Activated naive CD8-positive, alpha-beta T cell treated with anti-CD3 and anti-CD28 coated beads, Interleukin-2, amount 10 ng/mL, durations not matched to agents 7 days and 5 days (primary cell): ENCODE measurements at places on chromosomes 7 and 10. TPM values are rescaled to one million over a fixed set of nuclear protein-coding genes. Genes with fewer than 3 reads are reported as not detected.

DNA sequence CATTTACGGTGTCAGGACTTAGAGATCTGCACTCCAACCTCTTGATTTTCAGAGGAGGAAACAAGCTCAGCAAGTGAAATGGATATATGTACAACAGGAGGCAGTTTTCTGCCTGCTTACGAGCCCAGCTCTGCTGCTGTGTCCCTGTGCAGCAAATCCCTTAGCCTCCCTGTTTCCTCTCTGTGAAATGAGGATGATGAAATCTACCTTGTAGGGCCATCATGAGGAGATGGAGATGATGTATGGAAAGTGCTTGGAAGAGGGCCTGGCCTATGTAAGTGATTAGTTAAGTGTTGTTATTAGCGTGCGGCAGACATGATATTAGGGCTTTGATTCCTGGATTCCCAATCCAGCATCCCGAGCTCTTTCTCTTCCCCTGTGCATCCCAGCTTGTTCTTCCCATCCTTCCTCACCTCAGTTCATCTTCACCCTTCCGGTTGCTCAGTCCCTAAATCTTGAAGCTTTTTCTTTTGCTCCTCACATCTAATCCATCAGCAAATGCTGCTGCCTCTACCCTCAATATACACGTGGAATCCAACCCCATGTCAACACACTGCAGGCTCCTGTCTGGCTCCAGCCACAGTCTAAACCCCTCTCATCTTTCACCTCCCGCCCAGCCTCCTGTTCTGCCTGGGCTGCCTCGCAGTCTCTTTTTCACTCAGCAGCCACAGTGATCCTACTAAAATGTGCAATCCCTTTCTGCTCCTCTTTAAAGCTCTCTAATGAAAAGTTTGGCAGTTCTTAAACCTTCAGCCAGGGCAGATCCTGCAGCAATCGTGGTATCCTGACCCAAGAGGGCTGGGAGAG is 113.8 kb downstream of the MARCHF5 start:
- no peak overlapping the region for H3K4me3 ChIP-seq
- H3K27ac ChIP-seq, result no peak overlapping the region
- DNase-seq, result no peak
- no peaks in the 10 kb centered on the region for H3K36me3 ChIP-seq
- H3K4me1 ChIP-seq, result no peaks in the 10 kb centered on the region

- H3K4me1 ChIP-seq, result no peaks in the 10 kb centered on the region
- no peak overlapping the region for H3K27ac ChIP-seq
- no peak overlapping the region for H3K4me3 ChIP-seq
- H3K36me3 ChIP-seq, result no peaks in the 10 kb centered on the region
- DNase-seq, result no peak
Measured at GRCh38 chr7:89023206-89023605, 227.7 kb upstream of the TEX47 start.

GRCh38 chr10:32976338-32976737 is 18.3 kb upstream of the ITGB1 start:
- H3K27me3 ChIP-seq, result no peaks in the 10 kb centered on the region
- H3K4me1 ChIP-seq, result peaks cover 11% of the 10 kb centered on the region
- H3K4me3 ChIP-seq, result no peak overlapping the region
- no peak for DNase-seq

GRCh38 chr10:6203331-6204062 is 765 bp downstream of the PFKFB3 start:
- peaks cover 21% of the 10 kb centered on the region for H3K36me3 ChIP-seq
- peak overlapping the region; percentile 100 for H3K4me3 ChIP-seq
- peak overlapping the region; percentile 92 for H3K27ac ChIP-seq
- peaks cover 37% of the 10 kb centered on the region for H3K4me1 ChIP-seq
- H3K27me3 ChIP-seq, result no peaks in the 10 kb centered on the region
- peak; percentile 85 for DNase-seq

The FBXW4 gene
- total RNA-seq, result 65.7 TPM

- DNase-seq, result no peak
- H3K27ac ChIP-seq, result peak overlapping the region; percentile 65
- H3K4me1 ChIP-seq, result peaks cover 35% of the 10 kb centered on the region
- H3K27me3 ChIP-seq, result no peaks in the 10 kb centered on the region
- H3K36me3 ChIP-seq, result peaks cover 27% of the 10 kb centered on the region
Measured at GRCh38 chr7:139681812-139682135, 96.0 kb downstream of the HIPK2 start.

The ATP6V0A4 gene
- not detected for total RNA-seq

The CALHM3 gene
- total RNA-seq, result 0.67 TPM

DNA sequence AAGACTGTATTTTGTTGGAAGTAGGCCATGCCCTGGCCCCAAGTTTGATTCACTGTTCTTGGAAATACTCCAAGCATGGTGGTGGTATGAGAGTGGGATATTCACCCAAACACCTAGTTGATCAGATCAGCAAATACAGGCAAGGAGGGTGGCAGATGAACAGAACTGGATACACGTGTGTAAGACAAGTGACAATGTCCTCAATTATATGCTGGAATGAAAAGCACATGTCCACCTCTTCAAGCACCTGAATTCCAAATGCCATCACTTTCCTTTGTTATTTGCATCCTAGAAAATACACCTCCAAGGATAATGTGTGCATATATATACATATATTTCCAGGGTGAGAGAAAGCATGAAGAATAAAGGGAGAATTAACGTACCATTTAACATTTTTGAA is 131.8 kb upstream of the ZEB1 start:
- peaks cover 2% of the 10 kb centered on the region for H3K4me1 ChIP-seq
- no peaks in the 10 kb centered on the region for H3K36me3 ChIP-seq
- H3K27ac ChIP-seq, result no peak overlapping the region
- no peak overlapping the region for H3K4me3 ChIP-seq

GRCh38 chr7:108140671-108141070 is 10.5 kb upstream of the LAMB4 start:
- DNase-seq, result no peak
- H3K27ac ChIP-seq, result peak overlapping the region; percentile 47
- H3K27me3 ChIP-seq, result no peaks in the 10 kb centered on the region
- no peak overlapping the region for H3K4me3 ChIP-seq

GRCh38 chr7:41107938-41108448 is 594.9 kb downstream of the INHBA start:
- no peaks in the 10 kb centered on the region for H3K36me3 ChIP-seq
- DNase-seq, result no peak
- no peaks in the 10 kb centered on the region for H3K27me3 ChIP-seq
- no peaks in the 10 kb centered on the region for H3K4me1 ChIP-seq
- H3K4me3 ChIP-seq, result no peak overlapping the region
- no peak overlapping the region for H3K27ac ChIP-seq

The GRM3 gene
- not detected for total RNA-seq

The ADAM22 gene
- total RNA-seq, result 4.6 TPM

GRCh38 chr7:94400022-94400421 is 5.3 kb downstream of the COL1A2 start:
- no peak overlapping the region for H3K27ac ChIP-seq
- no peak for DNase-seq
- H3K36me3 ChIP-seq, result no peaks in the 10 kb centered on the region
- H3K4me3 ChIP-seq, result no peak overlapping the region
- H3K27me3 ChIP-seq, result peaks cover 16% of the 10 kb centered on the region

The DDIT4 gene
- total RNA-seq, result 159 TPM

GRCh38 chr10:33263453-33263852 is 71.0 kb downstream of the NRP1 start:
- no peak overlapping the region for H3K4me3 ChIP-seq
- H3K27me3 ChIP-seq, result peaks cover 3% of the 10 kb centered on the region
- no peak overlapping the region for H3K27ac ChIP-seq
- peaks cover 7% of the 10 kb centered on the region for H3K4me1 ChIP-seq

DNA sequence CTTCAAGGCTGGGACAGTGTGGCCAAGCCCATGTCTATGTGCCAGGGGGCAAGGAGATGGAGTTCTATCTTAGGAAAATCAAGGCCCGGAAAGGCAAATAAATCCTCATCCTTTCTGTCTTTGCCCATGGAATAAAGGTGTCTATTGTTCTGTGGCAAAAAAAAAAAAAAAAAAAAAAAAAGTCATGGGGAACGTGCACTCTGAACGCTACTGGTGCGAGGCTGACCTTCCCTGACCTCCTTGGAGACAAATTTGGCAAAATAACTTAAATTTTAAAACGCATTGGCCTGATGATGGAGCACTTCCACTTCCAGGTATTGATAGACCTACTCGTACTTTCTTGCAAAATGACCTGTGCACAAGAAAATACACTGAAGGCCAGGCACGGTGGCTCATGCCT is 12.2 kb upstream of the BAG3 start:
- no peak overlapping the region for H3K27ac ChIP-seq
- peaks cover 3% of the 10 kb centered on the region for H3K27me3 ChIP-seq
- peaks cover 10% of the 10 kb centered on the region for H3K4me1 ChIP-seq
- H3K36me3 ChIP-seq, result no peaks in the 10 kb centered on the region
- no peak for DNase-seq
- H3K4me3 ChIP-seq, result no peak overlapping the region

The CALML3 gene
- total RNA-seq, result not detected

GRCh38 chr7:155733582-155734444 is 78.5 kb downstream of the SHH start:
- H3K4me3 ChIP-seq, result peak overlapping the region; percentile 58
- H3K36me3 ChIP-seq, result peaks cover 20% of the 10 kb centered on the region
- no peaks in the 10 kb centered on the region for H3K27me3 ChIP-seq
- DNase-seq, result no peak
- peaks cover 37% of the 10 kb centered on the region for H3K4me1 ChIP-seq

GRCh38 chr10:66958466-66958865 is 32.6 kb downstream of the LRRTM3 start:
- no peak overlapping the region for H3K4me3 ChIP-seq
- no peaks in the 10 kb centered on the region for H3K4me1 ChIP-seq
- DNase-seq, result no peak
- no peaks in the 10 kb centered on the region for H3K36me3 ChIP-seq
- H3K27me3 ChIP-seq, result no peaks in the 10 kb centered on the region

DNA sequence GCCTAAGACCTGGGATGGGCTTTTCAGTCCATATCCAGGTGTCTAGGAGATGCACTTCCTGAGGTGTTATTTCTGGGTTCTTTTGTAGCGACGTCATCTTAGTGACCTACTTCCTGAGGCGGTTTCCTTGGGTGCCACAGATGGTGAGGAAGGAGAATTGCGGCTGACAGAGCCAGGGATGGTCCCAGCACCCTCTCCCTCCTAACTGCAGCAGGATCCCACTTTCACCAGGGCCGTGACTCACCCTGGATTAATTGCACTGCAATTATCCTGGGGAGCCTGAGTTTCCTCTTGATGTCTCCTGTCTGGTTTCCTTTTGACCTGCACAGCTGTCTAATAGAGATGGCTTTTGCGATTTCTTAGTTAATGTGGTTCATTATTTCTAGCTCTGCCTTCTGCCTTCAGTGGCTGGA is 271.7 kb downstream of the TCF7L2 start:
- no peak overlapping the region for H3K27ac ChIP-seq
- peaks cover 31% of the 10 kb centered on the region for H3K27me3 ChIP-seq
- peaks cover 13% of the 10 kb centered on the region for H3K4me1 ChIP-seq
- no peak for DNase-seq
- H3K36me3 ChIP-seq, result peaks cover 1% of the 10 kb centered on the region

The SLC39A12 gene
- total RNA-seq, result not detected

The GTPBP10 gene
- 31.1 TPM for total RNA-seq

DNA sequence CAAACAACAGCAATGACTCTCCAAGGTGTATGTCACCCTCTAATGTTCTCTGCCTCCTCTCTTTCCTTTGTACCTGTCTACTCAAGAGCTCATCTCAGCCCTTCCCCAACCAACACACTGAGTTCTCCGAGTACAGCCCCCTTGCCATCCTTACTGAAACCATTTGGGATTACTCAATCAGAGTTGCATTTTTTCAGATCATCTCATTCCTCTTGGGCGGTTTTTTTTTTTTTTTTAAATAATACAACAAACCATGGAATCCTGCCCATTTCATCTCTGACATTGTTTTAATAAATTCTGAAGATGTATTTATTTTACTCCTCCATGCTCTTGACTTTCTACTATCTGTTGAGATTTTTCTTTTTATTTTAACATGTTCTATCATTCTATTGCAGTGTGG is 4.2 kb upstream of the CREB3L2 start:
- H3K27me3 ChIP-seq, result no peaks in the 10 kb centered on the region
- H3K36me3 ChIP-seq, result no peaks in the 10 kb centered on the region
- H3K4me1 ChIP-seq, result peaks cover 13% of the 10 kb centered on the region
- no peak overlapping the region for H3K27ac ChIP-seq

The OPN4 gene
- total RNA-seq, result not detected

The WNT2 gene
- not detected for total RNA-seq

The PRSS2 gene
- total RNA-seq, result not detected
